ENCODE measurements at places on chromosomes 7 and 10. TPM values are rescaled to one million over a fixed set of nuclear protein-coding genes. Genes with fewer than 3 reads are reported as not detected.

Gene FGFBP3
- total RNA-seq, result 1.4 TPM

Gene FAM131B
- 0.64 TPM for total RNA-seq

DNA sequence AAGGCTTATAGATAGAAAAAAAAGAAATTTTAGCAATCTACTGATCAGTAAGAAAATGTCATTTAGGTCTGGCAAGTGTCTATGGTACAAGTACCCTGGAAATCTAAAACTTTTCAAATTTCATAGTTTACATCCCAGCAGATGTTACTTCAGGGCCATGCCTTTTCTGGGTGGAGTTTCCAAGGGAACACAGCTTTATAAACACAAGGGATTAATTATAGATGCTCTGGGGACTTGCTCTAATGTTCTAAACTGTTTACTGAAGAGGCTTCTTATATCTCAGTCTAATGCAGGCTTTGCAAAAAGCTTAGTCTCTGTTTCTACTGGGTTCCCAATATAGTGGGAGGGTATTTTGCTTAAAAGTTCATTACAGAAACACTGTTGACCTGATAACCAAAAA, 3.1 kb downstream of the CD36 start:
- no peak for DNase-seq

DNA sequence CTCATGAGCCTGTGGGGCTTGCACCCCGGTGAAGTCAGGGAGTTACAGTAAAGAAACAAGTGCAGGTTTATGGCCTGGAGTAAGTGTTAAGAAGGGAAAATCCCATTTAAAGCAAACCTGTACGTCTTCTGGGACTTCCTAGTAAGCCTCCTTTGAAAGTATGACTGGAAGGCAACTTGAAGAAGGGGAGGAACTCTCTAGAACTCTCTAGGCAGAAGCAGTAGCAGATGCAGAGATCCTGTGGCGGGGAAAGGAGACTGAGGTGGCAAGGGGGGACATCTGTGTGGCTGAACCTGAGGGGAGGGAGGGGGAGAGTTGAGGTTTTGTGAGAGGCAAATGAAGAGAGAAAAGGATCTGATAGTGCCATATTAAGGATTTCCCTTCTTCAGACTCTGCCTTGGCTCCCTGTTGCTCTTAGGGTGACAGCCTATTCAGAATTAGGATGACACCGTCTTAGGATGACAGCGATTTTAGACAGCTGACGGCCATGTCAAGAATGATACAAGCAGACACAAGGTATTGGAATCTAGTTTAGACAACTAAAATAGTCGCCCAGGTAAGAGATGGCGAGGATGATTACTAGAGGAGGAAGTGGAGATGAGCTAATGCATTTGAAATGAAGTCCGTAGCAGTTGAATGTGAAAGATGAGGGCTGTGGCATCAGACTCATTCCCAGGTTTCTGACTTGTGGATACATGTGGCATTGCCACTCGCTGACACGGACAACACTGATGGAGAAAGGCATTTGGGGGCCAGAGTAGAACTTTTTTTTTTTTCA, 29.0 kb downstream of the CUL1 start:
- DNase-seq, result no peak

- DNase-seq, result no peak
Measured at GRCh38 chr7:13603661-13604060, 385.8 kb downstream of the ETV1 start.

DNA sequence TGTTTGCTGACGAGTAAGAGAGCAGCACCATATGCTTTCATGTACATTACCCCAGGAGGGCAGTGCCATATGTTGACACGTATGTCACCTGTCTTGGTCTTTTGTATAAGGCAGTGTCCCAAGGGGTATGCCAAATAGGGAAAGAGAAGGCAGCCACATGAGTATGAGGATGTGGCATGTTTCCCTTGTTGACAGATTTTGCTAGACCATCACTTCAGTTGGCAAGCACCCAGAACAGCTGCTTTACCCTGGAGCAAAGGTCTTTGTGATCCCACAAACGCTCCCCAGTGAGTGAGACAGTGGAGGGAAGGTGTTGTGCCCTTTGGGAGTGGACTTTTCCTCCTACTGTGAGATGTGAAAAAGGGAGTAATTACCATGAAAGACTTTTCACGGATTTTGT, 350.1 kb downstream of the ETV1 start:
- DNase-seq, result no peak

DNA sequence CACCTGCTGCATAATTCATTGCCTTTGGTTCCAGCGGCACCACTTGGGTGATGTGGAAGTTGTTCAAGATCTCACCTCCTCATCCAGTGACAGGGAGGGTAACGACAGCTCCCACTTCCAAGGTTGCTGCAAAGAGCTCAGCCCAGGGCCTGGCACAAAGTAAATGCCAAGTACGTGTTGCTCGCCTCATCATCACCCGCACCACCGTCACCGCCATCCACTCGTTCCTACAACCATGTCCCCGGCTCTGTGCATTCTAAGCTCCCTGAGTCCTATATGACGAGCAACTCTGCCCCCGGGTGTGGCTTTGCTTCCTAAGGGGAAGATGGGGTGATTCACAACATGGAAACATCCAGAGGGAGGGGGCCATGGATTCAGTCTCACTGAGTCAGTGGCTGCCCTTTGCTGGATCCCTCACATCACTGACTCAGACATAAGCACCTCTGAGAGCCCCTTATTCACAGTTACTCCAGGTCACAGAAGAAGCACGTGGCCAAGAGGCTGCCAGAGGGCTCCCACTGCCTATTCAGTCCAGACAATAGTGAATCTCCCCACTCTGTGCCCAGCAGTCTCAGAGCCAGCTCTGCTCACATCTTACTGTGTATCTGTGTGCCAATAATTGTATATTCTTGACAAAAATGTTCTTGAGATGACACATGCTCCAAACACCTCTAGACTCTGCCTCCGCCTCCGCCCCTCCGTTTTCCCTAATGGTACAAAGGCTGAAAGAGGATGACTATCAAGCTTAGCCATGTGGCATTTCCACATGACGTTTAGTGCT, 159.1 kb downstream of the GFRA1 start:
- DNase-seq, result no peak

- no peak for DNase-seq
Measured at GRCh38 chr7:96143495-96144259, 178.2 kb downstream of the SLC25A13 start.

Data from esophagus squamous epithelium (tissue), 5 donors.